Activated T-helper 1 cell treated with Interleukin-2 at 50 U/mL for 16 hours (primary cell): ENCODE measurements at places on chromosomes 6 and 20.

DNA sequence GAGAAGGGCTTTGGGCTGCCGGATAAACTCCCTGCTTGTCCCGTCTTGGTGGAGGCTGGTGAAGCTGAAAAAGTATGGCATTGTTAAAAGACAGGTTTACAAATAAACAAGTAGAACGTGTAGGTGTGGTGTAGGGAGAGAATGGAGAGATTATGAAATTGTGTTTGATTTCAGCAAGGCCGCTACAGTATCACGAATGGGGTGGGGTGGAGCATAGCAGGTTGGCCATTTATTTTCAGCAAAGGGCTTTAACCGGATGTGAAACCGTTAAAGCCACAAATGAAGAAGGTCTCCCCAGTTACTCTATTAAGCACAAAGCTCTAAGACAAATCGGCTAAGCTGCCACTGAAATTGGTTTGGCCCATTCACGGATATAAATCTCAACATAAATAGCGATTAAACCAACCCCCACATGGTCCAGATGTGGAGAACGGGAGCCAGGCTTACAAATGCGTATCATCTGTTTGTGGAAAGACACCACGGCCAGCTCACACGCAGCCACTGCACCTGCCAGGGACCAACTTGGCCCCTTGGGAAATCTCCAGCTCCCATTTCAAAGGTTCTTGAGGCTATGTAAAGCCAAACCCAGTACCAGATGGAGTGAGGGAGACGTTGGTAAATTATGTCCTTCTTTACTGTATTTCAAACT is 94.0 kb downstream of the ZMYND8 start:
- no peak for DNase-seq

DNA sequence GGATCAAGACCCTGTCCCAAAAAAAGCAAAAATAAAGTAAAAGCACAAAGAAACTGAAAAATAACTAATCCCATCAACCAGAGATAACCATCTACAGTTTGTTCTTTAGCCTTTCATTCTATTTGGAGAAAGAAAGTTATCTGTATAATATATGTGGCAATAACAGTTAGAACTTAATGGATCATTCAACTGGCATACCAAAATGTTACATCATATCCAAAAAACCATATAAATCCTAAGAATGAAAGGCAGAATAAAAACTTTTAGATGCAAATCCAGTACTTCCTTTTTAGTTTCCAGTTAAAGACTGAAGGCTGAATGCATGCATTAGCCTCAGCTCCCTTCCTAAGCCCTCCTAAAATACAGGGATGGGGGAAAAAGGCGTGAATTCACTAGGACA is 25.2 kb downstream of the ILRUN start:
- no peak for DNase-seq

DNA sequence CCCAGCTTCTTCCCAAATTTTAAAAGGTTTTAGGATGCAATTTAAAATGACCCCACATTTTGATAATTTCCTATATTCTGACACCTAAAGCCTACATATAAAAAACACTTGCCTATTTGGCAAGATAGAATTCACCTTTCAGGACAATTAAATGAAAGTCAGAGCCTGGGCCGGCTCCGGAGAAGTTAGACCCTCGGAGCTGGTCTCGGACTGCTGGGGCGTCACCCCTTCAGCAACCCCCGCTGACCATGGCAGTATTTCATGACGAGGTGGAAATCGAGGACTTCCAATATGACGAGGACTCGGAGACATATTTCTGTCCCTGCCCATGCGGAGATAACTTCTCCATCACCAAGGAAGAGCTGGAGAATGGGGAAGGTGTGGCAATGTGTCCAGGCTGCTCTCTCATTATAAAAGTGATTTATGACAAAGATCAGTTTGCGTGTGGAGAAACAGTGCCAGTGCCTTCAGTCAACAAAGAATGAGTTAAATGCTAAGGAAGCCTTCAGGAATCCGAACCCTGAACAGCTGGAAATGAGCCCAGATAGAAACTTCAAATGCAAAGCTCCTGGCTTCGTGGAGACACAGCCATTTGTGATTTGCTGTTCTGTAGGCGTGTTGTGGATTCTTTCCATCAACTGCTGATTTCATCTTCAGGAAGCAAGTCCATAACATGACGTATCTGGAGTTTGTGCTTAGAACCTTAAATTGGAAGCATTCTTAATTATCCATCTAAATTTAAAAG is 16.0 kb downstream of the TCFL5 start:
- no peak for DNase-seq

DNA sequence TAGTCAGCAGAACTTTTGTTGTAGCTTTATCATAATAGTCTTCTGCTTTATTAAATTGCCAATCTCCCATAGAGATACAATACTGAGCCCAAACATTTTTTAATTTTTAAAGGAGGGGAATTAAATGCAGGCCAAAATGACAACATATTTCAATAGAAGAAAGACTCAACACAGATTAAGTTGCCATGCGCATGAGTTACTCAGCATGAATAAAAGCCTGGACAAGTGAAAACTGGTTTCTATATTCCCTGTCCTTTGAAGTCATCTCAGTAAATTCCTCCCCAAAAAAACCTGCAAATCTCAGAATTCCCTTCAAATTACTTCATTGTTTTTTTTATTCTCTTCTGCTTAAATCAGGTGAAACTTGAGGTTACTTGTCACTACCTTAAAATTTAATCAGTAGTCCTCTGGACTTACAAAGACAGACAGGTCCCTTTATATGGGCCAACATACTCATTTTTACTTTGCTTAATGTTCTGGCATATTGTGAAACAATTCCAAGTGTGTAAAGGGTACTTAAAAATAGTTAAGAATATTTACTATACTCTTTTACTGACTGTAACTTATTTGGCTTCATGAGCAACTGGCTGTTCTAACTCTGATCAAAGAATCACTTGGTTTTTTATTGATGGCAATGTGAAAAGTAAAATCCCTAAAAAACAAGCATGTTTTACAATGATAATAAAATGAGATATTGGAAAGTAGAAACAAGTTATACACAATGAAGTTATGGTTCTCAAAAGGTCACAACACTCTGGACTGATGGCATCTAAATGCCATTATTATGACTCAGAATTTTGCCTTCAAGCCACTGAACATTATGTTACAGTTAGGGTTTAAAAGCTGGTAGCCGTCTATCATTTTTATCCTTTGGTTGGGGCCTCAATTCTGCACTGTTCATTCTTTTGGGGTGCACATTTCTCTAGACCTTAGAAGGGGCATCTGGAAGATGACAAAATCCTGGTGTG is 49.9 kb upstream of the COL21A1 start:
- no peak for DNase-seq

DNA sequence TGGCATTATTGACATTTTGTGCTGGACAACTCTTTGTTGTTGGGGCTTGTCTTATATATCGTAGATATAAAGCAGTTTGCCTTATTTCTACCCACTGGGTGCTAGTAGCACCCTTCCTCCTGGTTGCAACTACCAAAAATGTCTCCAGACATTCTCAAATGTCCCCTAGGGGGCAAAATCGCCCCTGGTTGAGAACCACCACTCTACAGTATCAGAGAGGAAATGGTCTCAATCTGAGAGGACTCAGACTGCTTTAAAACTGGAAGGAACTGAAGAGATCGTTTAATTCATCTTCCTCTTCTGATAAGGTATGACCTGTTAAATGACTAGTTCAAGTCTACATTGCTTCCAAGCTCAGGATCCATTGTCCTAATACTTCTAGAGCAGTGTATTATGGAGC is 14.9 kb downstream of the SH3BGRL2 start:
- no peak for DNase-seq

GRCh38 chr6:24464253-24465038 is 24.9 kb downstream of the GPLD1 start:
- DNase-seq, result no peak

DNA sequence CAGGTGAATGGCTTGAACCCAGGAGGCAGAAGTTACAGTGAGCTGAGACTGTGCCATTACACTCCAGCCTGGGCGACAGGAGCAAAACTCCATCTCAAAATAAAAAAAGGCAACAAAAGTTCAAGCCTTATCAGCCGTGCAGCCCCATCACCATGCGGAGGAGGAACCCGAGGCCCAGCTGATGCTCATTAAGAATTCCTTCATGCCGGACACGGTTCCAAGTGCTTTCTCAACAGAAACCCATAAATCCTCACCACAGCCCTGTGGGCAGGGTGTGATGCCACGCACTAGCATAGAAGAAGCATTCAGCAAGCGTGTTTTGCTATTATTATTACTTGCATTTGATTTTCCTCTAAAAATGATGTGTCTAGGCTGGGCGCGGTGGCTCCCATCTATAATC is 56.3 kb downstream of the PREX1 start:
- no peak for DNase-seq

- no peak for DNase-seq
Observed at GRCh38 chr20:57967364-57967763, 257.5 kb upstream of the PMEPA1 start.

- DNase-seq, result no peak
Observed at GRCh38 chr6:139600343-139600742, 225.9 kb upstream of the CITED2 start.

- no peak for DNase-seq
Observed at GRCh38 chr6:130136798-130137197, 86.0 kb downstream of the SAMD3 start.

DNA sequence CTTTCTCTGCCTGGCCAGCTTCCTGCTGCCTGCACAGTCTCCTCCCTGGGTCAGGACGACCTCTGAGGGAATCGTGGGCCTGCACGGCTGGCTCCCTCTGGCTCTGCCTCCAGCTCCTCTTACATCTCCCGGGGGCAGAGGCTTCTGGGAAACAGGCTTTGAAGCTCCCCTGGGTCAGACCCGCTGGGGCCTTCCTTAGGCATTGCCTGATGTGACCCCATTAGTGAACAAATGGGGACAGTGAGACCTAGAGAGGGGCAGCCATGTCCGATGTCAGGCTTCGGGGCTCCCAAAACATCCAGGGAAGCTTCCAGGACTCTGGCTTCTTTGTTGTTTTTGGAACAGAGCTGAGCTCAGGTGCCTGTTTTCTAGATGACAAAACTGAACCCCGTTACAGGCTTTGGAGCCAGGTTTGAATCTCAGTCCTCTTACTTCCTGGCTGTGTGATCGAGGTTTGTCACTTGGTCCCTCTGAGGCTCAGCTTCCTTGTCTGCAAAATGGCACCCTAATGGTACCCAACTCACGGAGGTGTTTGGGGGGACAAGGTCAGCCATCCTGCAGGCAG is 94.3 kb downstream of the CEBPB start:
- DNase-seq, result no peak

- no peak for DNase-seq
Observed at GRCh38 chr6:69848552-69848951, 17.8 kb upstream of the COL19A1 start.

DNA sequence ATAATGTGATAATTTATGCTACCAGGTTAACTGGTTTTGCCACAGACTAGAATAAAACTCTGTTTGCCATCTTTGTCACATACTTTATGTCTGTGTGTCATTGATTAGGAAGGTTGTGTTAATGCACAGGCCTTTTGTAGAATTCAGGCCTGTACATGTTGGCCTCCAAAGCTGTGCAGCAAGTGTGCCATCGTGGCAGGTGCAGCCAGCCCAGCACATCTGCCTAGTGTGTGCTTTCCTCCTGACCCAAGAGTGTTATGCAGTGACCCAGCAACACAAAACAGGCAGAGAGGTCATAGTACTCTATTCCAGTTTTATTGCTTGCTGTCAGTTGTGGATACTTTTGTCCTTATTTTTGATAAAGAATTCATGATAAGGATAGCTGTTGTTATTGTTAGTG is 3.7 kb downstream of the MAP3K4 start:
- DNase-seq, result no peak

GRCh38 chr20:52025938-52026337 is 165.6 kb downstream of the ZFP64 start:
- no peak for DNase-seq

- DNase-seq, result no peak
Observed at GRCh38 chr6:5205877-5206850, 54.6 kb downstream of the LYRM4 start.

DNA sequence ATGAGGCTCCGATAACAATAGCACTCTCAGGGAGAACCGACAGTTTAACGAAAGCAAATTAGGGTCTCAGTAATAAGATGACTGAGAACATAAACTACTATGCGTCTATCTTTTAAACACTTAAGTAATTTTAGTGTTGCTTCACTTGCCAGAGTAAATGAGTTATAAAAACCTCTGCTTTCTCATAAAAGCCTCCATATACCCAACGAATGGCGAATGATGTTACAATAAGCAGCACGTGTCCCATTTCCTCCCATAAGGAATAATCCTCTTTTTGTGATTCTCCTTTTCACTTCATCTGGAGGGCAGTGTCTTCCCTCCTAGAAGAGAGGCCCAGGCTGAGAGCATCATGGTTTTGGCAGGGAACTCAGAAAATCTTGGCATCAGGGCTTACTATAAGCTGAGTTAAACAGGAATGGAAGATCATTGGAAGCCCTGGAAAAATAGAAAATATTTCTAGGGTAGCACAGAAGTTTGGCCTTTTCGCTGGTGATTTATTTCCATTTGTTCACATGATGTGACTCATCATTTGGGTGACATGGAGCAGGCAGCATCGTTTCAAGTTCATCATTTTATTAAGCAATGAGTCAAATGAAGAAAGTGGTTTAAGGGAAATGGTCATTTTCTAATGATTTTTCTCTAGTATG is 255.4 kb downstream of the ATXN1 start:
- no peak for DNase-seq

DNA sequence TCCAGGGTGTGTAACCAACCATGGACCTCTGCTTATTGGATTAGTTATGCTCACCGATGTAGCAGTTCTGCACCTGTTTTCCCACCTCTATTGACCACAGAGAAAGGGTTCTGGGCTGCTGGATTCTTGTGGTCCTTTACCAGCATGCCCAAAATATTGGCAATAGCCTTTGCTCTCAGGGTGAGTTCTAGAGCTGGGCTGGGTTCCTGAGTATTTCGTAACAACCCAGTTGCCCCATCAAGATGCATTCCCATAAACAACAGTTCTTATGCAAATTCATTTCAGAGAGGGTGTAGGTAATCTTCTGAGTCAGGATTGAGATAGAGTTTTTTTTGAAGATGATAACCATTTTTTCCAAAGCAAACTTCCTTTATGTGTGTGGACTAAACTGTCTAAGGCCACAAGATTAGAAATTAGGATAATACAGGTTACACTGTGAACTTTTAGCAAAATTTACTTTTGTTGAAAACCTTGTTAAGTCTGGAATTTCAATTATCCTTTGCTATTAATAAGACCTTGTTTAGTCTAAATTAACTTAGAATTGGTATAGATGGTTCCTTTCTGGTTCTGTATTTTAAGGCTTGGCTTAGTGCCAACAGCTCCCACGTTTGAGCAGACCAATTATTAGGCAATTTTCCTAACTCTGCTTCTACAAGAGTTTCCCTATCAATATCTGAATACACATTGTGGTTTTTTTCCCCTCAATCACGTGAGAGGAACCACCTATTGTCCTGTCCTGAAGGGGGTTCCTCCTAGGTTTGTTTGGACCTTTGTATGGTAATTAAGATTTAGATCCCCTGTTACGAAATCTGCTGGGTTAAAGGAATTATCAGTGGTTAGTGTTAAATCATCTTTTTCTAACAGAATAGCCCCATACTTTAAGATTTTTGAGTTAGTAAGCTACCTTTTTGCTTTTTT is 46.1 kb downstream of the TBX18 start:
- DNase-seq, result no peak

GRCh38 chr6:140970485-140970884 is 1162.2 kb upstream of the GJE1 start:
- DNase-seq, result no peak

GRCh38 chr6:138719011-138719635 is 54.4 kb upstream of the CCDC28A start:
- no peak for DNase-seq

- DNase-seq, result no peak
Observed at GRCh38 chr6:82220167-82220566, 27.4 kb downstream of the IBTK start.
